HepG2 (cell line): ENCODE measurements at places on chromosomes 1 and 21. TPM values are rescaled to one million over a fixed set of nuclear protein-coding genes. Genes with fewer than 3 reads are reported as not detected.

Gene LCE1D
- polyA plus RNA-seq = not detected in 2 replicates

Gene RAVER2
- polyA plus RNA-seq = 8.5 and 11.4 TPM in 2 replicates

Gene TFF1
- 19.4 and 47.1 TPM in 2 replicates for polyA plus RNA-seq

Gene OR14K1
- polyA plus RNA-seq = not detected in 2 replicates

Gene CD5L
- not detected in 2 replicates for polyA plus RNA-seq

Gene FCRLA
- not detected in 2 replicates for polyA plus RNA-seq

Gene MPL
- polyA plus RNA-seq = not detected in 2 replicates

Gene FAM72C
- 1.9 and 2.8 TPM in 2 replicates for polyA plus RNA-seq

Gene ATP6V1G3
- not detected in 2 replicates for polyA plus RNA-seq

Gene TMEM82
- 0.24 and 0.40 TPM in 2 replicates for polyA plus RNA-seq

Gene SH2D1B
- not detected in 2 replicates for polyA plus RNA-seq

Gene RBM11
- polyA plus RNA-seq = 0.14 and 0.26 TPM in 2 replicates

Gene S100A7
- not detected in 2 replicates for polyA plus RNA-seq

Gene DNALI1
- polyA plus RNA-seq = 0.70 and 0.93 TPM in 2 replicates

Gene MTR
- polyA plus RNA-seq = 14.4 and 16.3 TPM in 2 replicates

Gene THEM5
- polyA plus RNA-seq = not detected in 2 replicates

Gene HSD3B1
- polyA plus RNA-seq = not detected in 2 replicates

Gene FCAMR
- polyA plus RNA-seq = not detected in 2 replicates

Gene VCAM1
- not detected in 2 replicates for polyA plus RNA-seq

Gene KCNK1
- polyA plus RNA-seq = not detected in 2 replicates

Gene RNU1-1
- polyA plus RNA-seq = under 0.01 TPM in 2 replicates

Gene SHISAL2A
- polyA plus RNA-seq = not detected in 2 replicates

Gene GPR153
- polyA plus RNA-seq = 0.22 and 0.44 TPM in 2 replicates

Gene SERPINC1
- 142 and 156 TPM in 2 replicates for polyA plus RNA-seq

Gene MROH7
- 0.08 and 0.09 TPM in 2 replicates for polyA plus RNA-seq

Gene IL24
- not detected in 2 replicates for polyA plus RNA-seq

Gene ALX3
- not detected in 2 replicates for polyA plus RNA-seq

Gene RBP7
- 1.6 and 2.0 TPM in 2 replicates for polyA plus RNA-seq

Gene IARS2
- 26.2 and 28.6 TPM in 2 replicates for polyA plus RNA-seq

Gene OR2C3
- not detected in 2 replicates for polyA plus RNA-seq

Gene KIF14
- polyA plus RNA-seq = 1.5 and 3.3 TPM in 2 replicates

Gene HSPB7
- 0.10 and 0.20 TPM in 2 replicates for polyA plus RNA-seq

Gene PCP4
- not detected in 2 replicates for polyA plus RNA-seq

Gene GJA8
- not detected in 2 replicates for polyA plus RNA-seq

Gene HSPA6
- polyA plus RNA-seq = 0.07 and 0.16 TPM in 2 replicates

Gene TP53BP2
- 8.3 and 10.0 TPM in 2 replicates for polyA plus RNA-seq

Gene OR2T33
- polyA plus RNA-seq = not detected in 2 replicates

Gene CAPN9
- 0.04 and 0.10 TPM in 2 replicates for polyA plus RNA-seq

Gene G0S2
- not detected in 2 replicates for polyA plus RNA-seq

Gene ARHGEF11
- 16.5 and 22.1 TPM in 2 replicates for polyA plus RNA-seq

Gene JAM2
- 0.04 and 0.07 TPM in 2 replicates for polyA plus RNA-seq

Gene ELK4
- 6.8 and 8.3 TPM in 2 replicates for polyA plus RNA-seq

Gene DDAH1
- polyA plus RNA-seq = 43.4 and 64.4 TPM in 2 replicates
